Naive thymus-derived CD8-positive, alpha-beta T cell (primary cell): ENCODE measurements at places on chromosomes 13 and 19.

GRCh38 chr13:73334445-73334844 lies 275.6 kb downstream of the KLF5 start:
- DNase-seq: no peak

DNA sequence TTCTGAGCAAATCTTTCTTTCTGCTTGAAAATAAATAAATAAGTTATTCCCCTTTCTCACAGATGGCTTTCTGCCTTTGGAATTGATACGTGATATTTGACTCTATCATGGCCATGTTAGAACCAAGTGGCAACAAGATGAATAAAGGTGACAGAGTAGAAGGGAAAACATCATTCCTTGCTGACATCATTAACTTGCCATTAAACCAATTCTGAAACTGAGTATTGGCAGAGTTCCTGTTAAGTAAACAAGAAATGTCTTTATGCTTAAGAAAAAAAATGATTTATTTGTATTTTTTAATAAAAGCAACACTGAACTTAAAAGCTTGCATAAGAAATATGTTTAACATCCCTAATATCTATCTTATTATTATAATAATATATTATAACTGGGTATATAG lies 828.1 kb downstream of the PCDH9 start:
- DNase-seq: no peak

DNA sequence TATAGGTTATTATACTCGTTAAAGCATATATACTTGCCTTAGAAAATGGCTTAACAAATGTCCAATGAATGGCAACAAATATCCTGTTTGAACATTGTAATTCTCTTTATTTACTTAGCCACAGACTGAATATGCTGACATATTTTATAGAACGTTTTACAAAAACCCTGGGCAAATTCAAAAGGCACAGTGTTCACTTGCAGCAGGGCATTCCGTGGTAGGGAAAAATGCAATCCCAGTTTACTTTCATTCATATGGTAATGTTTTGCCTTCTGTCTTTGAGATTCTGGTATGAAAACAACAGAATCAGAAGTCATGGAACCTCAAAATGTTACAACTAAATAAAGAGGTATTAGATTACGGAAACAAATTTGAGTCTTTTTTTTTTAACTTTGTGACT lies 56.2 kb upstream of the MYCBP2 start:
- DNase-seq: no peak

- no peak for DNase-seq
Measured at GRCh38 chr19:12126707-12127106, 13.4 kb downstream of the ZNF20 start.

GRCh38 chr13:40064154-40065097 lies 409.0 kb downstream of the COG6 start:
- no peak for DNase-seq

DNA sequence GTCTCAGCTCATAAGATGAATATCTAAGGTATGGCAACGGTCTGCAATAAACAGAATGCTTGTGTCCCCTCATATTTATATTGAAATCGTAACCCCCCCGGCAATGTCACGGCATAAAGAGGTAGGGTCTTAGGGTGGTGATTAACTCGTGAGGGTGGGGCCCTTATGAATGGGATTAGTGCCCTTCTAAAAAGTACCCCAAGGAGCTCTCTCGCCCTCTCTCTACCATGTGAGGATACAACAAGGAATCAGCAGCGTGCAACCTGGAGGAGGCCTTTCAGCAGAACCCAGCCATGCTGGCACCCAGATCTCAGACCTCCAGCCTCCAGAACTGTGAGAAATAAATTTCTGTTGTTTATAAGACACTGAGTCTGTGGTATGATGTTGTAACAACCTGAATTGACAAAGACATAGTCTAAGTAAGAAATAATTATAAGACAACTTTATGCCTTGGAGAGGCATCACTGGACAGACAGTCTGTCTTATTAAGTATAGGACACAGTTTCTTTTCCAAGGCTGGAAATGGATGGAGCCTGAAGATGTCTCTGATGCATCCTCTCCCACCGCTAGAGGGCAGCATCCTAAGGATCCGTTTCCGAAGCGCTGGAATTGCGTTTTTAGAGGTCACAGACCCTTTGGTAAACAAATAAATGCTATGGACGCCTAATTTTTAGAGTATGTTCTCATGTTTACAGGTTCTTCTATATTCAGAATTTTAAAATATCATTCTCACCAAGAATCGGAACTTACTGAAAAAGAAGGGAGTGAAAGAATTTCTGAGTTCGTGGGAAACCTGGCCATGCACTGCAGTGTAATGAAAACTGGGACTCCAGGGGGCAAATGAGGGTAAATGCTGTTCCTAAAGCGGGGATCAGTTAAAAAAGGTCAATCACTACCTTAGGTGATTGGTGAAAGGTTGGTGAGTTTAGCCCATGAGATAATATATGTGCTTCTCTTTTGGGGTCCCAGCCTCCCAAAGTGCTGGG lies 13.3 kb upstream of the LEUTX start:
- no peak for DNase-seq

DNA sequence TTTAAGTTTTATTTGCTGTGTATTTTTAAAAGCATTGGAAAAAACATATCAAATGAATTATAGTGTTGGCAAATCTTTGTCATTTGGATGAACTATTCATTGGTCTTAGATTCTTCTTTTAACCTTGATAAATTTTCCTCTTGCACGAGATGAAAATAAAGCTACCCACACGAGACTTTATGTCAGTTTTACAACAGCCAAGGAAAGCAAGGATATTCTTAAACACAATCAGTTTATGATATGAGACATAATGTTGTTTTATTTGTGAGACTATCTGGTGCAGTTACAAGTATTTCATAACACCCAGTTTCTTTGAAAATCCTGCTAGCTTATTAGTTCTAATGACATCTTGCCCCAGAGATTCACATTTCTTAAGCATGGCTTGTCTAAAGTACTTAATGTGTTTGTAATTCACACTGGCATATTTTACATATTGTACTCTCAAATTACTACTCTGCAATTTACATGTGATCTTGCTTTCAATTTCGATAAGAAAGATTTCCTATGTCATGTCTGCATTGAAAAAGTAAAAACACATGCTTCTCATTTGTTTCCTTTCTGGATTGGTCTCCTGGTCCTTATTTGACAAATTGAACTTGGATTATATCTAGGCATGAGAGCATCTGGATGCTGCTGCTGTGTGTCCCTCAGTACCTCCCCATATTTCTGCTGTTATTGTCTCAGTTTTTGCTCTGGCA lies 955.5 kb upstream of the PCDH9 start:
- no peak for DNase-seq

DNA sequence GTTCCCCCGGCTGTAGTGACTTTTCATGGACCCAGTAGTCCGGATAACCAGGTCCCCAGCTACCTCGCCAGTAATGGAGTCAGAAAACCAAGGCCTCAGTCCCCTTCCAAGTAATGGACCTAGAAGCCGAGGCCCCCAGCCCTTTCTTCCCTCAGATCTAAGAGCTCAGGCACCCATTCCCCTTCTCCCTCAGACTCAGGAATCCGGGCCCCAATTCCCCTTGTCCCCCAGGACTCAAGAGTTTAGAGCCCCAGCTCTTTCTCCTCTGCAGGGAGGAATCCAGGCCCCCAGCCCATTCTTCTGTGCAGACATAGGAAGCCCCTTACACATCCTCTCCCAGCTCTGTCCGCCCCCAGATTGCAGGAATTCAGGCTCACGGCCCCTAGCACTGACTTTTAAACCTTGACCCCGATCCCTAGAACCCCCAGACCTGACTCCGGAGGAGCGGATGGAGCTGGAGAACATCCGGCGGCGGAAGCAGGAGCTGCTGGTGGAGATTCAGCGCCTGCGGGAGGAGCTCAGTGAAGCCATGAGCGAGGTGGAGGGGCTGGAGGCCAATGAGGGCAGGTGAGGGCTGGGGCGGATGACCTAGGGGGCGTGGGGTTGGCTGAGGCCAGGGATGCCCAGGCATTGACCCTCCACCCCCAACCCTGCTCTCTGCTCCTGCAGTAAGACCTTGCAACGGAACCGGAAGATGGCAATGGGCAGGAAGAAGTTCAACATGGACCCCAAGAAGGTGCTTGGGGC lies 938 bp downstream of the CYTH2 start:
- peak; percentile 65 for DNase-seq

DNA sequence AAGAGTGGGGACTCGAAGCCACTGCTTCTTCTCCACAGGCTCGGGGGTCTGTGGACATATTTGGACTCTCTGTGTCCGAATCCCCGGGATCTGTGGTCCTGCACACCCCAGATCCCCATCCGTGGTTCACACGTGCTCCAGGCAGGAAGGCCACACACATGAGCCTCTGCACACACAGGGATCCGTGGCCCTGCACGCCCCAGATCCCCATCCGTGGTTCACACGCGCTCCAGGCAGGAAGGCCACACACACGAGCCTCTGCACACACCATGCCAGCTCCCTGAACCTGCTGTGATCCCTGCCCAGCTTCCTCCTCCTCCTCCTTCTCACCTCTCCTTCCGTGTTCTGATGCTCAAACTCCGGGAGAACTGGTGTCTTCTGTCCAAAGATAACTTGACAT lies 3.1 kb downstream of the TEX29 start:
- DNase-seq: no peak

GRCh38 chr13:114211446-114212157 lies 23.1 kb upstream of the CDC16 start:
- no peak for DNase-seq

GRCh38 chr13:73065665-73066340 lies 7.0 kb downstream of the KLF5 start:
- DNase-seq: no peak

DNA sequence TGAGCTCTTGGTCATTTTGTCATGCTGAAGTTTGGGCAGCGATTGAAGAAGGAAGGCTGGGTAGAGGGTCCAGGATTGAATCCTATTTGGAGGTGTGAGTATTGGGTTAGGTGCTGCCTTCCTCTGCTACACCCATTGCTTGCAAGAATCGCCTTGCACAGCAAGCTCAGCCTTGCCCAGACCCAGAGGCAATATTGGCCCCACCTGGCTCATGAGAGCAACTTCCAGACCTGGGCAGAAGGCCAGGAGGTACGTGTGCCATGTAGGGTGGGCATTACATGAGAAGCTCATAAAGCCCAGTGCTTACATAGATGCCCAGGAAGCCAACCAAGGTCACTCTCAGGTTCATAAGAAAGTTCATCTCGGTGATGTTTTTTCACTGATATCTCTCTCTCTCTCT lies 718.0 kb downstream of the EFNB2 start:
- DNase-seq: no peak

DNA sequence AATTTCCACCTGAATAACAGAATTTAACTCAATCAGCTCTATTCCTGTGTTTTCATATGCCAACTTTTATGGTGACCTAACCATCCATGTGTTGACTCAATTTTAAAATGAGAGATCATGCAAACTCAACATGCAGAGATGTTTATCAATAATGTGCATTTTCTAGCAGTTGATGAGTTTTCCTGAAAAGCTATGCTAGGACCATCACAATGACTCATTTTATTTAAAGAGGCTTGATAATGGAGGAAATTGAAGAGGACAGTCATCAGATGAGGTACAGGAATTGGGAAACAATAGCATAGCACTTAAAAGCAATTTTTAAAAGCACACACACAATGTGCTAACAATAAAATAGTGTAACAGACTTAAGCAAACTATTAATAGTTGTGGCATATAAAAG lies 127.1 kb downstream of the VWA8 start:
- no peak for DNase-seq

- no peak for DNase-seq
Measured at GRCh38 chr13:97600458-97601075, 166.6 kb downstream of the RAP2A start.

DNA sequence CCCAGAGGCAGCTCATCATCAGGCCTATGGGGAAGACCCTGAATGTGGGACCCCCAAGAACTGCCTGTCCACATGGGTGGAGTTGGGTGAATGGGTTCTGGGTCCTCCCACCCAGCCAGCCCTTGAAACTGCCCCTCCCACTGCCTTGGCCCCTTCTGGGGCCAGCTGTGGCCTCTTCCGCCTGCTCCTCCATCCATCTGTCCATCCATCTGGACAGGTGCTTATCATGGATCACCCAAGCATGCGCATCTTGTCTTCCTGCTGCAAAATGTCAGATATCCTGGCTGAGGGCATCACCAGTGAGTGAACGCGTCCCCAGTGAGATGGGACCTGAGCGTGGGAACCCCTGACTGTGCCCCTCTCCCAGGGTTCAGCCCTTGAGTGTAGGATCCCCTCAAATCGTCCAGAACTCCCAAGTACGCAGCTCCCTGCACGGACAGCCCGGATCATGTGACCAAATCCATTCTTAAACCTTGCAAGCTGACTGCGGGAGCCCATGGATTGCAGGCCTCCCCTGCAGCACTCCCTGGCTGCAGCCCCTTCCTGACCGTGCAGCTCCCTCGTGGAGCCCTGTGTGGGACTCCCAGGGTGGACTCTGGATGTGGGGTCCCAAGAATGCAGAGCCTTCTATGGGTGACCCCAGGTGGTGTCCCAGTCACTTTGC lies 2.0 kb downstream of the STXBP2 start:
- no peak for DNase-seq

- no peak for DNase-seq
Measured at GRCh38 chr13:94609196-94609595, 7.5 kb downstream of the GPR180 start.

DNA sequence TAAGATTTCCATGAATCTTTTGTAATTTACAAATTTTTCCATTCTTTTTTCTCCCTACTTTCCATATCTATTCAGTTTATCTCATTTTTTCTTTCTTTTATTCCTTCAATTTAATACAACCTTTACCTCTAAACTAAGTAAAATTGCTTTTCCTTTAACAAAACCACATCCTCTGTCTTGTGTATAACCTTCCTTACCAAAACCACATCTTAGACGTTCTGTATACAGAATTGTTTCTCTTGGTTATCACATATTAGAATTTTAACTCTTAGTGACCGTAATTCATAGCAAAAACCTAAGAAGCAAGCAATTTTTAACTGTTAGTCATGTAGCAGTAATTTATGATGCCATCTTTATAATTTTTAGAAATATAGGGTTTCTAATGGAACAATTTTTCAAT lies 15.0 kb downstream of the PPP5C start:
- no peak for DNase-seq
